Stimulated activated CD4-positive, alpha-beta T cell treated with anti-CD3 and anti-CD28 coated beads, Interleukin-2, amount 100 ng/mL, for 24 hours (primary cell): ENCODE measurements at places on chromosomes 4 and X.

GRCh38 chr4:87053176-87053658, 118.4 kb downstream of the AFF1 start:
- no peak for DNase-seq

DNA sequence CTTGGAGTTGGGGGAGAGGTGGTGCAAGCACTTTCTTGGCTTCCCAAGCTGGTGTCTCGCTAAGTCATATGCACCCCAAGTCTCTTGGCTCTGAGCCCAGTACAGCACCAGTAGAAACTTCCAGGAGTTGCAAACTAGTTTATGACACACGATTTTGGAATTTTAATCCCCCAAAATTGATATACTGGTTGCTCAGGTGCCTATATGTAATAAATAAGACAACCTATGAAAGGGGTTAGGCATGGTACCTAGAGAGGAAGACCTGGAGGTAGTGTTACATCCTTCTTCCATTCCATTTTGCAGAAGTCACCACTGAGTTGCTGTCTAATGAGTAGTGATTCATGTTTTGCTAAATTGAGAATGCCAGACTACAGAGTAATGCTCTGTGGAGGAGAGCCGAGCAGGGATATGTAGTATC, 4.3 kb upstream of the SLC4A4 start:
- DNase-seq = no peak

DNA sequence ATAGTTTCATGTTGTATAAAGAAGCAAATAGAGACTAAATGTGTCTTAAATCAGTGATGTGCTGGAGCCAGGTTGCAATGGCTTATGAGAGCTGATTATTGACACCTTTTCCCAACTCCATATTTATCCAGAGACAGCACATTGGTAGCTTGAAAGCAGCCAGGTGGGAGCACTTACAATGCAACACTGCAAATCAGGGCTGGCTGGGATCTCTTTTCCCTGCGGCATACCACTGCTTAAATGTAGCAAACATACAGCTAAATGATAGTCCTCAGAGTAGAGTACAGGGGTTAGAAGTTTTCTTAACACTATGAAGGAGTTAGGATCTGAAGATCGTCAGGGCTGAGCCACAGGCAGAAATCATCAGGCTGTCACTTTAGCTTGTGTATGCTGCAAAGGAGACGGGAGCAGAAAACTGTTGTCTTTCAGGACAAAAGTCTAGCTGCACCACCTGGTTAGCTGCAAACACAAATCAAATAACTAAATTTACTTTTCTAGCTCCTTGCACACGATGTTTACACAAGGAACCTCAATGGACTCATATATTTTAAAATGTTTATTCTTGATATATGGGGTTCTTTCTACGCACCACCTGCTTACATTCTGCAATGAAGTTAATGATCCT, 527.3 kb downstream of the TLL1 start:
- no peak for DNase-seq

DNA sequence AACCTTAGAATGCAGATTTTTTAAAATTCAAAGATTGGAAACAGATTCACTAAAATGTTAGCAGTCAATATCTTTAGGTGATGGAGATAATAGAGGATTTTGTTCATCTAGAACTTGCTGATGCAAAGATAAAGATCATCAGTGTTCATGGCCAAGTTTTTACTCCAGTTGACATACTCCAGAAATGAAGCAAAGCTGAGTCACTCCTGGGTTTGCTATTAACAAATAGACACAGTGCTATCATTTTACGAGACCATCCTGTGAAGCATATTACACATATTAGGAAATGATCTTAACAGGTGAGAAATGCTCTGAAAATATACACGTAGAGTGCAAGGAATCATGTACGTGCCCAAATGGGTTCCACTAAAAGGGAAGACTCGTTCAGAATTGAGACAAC, 170.6 kb upstream of the FAM9B start:
- DNase-seq = no peak
